ENCODE measurements at places on chromosomes 5 and 9.

GRCh38 chr9:134518004-134518606, 123.5 kb upstream of the COL5A1 start:
- DNase-seq = no peak

GRCh38 chr5:58849921-58850667, 267.2 kb downstream of the RAB3C start:
- DNase-seq = no peak

- DNase-seq = no peak
These were observed 247.1 kb upstream of the PANK3 start for GRCh38 chr5:168826246-168826725.

DNA sequence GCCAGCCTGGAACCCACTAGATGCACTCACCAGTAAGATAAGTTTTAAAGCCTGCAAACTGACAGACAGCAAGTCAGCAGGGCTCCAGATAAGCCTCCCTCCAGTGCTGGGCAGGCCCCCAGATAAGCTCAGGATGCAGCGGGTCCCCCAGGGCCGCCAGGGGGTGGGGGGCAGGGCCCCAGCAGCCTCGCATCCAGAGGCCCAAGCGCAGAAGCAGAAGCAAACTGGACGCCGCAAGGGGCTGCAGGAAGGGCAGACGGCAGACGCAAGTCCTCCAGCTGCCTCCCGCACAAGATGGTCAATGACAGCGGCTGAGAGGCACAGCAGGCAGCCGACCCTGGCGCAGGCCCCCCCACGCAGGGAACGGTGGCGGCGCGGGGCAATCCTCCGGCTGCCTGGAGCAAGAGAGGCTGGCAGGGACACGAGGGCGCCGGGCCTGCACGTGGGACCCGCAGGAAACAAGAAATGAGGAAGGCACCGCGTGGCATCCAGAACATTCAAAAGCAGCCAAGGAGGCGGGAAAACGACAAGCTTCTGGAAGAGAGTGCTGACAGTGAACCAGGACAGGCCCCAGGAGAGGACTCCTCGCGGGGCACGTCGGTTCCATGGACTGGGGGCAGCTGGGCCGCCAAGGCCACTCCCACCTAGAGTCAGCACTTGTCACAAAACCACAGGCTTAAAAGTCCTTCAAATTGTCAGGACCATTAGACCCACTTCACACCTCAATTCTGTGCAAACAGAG, 49.8 kb downstream of the ROR2 start:
- DNase-seq = no peak

- DNase-seq = no peak
These were observed 89.7 kb upstream of the PRLR start for GRCh38 chr5:35320029-35320428.

DNA sequence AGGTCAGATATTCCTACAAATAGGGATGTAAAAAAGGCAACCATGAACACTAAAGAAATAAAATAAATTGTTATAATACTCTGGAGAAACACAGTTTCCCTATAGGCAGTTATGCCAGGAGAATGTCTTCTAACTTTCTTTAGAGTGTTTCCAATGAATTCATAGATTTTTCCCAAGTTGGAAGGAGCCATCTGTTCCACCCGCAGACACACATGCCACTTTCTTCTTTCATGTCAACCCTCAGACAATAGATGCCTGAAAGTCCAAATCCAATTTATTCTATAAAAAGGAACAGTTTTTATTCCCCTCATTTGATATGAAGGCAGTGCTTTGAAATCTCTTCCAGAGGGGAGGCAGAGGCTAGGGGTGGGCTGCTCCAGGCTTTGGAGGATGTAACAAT, 418.1 kb downstream of the ACTL7B start:
- no peak for DNase-seq

GRCh38 chr5:96476654-96477053, 43.6 kb upstream of the PCSK1 start:
- no peak for DNase-seq

GRCh38 chr9:126702151-126703001, 88.6 kb downstream of the LMX1B start:
- no peak for DNase-seq

GRCh38 chr5:150305557-150305956, 2.9 kb upstream of the ARSI start:
- DNase-seq = no peak

DNA sequence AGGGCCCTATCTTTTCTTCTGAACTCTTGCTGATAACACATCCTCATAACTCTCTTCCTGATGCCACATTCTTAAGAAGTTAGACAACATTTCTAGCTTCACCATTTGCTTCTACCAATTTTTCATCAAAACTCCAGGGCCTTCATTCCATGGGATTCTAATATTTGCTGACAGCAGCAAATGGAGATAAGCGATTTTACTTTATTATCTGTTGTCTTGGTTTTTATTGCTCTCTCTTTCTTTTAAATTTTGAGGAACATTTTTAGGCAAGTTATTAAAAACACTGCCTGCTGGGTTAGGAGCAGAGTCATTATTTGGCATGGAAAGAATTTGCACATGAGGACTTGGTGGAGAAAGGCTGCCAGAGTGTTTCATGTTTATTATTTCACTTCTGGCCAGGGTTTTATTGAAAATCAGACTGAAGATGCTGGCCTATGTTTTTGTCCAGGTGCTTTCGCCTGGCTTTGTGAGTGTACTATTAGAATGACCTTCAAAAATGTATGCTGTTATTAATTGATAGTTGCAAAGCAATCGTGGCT, 27.7 kb downstream of the NSG2 start:
- no peak for DNase-seq

GRCh38 chr9:97615439-97616072, 17.6 kb downstream of the TSTD2 start:
- DNase-seq = no peak

GRCh38 chr5:150140830-150141229, 14.8 kb downstream of the PDGFRB start:
- DNase-seq = no peak

- peak; percentile 25 for DNase-seq
These were observed 29.3 kb upstream of the ABL1 start for GRCh38 chr9:130805510-130806326.

DNA sequence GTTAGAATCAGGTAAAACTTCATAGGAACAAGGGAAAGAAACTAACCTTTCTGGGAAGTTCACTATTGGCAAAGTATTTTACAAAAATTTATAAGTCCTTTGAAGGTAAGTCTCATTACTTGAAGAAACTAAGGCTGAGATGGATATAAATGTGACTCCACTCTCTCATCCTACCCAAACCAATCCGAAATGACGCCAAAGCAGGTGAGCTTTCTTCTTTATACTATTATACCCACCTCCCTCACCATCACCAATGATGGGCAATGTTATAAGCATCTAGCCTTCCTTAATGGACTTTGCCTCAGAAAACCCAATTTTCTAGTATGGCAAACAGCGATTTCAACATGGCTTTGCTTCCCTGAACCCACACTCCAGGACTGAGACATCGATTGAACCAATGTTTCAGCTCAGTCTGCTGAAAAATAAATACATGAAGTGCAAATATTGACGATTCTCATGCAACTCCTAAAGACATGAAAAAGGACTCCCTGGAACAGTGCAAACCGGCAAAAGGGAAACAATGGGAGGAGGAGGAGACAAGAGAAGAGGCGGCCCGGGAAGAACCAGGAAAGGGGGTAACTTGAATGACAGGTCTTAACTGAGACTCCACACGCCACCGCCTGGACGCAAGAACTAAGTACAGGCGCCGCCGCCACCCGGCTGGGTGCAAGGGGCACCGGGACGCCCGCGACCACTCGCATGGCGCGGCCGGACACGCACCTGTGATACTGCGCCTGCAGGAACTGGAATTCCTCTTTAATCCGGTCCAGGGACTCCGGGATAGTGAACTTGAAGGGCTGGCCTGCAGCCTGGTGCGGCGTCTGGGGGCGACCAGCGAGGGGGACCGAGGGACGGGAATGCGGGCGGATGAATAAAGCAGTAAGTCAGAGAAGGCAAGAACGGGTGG, 2.5 kb downstream of the TLE1 start:
- peak; percentile 13 for DNase-seq

GRCh38 chr5:53008751-53009150, 19.6 kb downstream of the ITGA2 start:
- DNase-seq = peak; percentile 19

DNA sequence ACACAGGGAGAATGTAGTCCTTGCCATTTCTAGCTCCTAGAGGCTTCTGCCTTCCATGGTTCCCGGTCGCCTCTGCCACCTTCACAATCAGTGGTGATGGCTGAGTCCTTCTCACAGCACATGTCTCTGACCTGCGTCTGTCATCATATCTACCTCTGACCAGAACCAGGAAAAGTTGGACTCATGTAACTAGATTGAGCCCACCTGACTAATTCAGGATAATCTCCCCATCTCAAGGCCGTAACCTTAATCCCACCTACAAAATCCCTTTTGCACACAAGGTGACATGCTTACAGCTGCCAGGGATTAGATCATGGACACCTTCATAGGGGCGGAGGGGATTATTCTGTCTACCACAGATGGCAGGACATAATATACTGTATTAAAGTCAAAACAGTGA, 375.6 kb downstream of the ICE1 start:
- DNase-seq = no peak

DNA sequence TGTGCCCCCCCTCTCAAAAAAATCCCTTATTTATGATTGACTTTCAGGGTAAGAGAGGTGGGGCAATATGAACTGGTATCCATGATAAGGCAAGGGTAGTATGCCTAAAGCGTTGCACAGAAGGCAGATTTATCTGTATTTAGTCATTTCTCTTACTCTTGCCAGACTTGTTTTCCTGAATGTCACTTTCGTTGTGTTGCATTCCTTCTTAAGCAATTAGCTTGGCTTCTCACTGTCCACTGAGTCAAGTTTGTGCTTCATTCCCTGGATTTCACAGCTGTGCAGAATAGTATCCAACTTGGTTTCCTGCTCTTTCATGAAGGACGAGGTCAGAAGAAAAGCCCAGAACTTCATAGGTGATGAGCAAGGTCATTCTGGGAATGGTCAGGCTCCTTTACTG, 301.5 kb upstream of the ACTBL2 start:
- DNase-seq = no peak

GRCh38 chr9:87872079-87872624, 10.5 kb upstream of the SPATA31E1 start:
- DNase-seq = no peak

- no peak for DNase-seq
These were observed 44.3 kb upstream of the BICD2 start for GRCh38 chr9:92808726-92809451.

- no peak for DNase-seq
These were observed 439.2 kb upstream of the SMARCA2 start for GRCh38 chr9:1575939-1576338.

GRCh38 chr5:145913701-145914100, 22.7 kb upstream of the SH3RF2 start:
- no peak for DNase-seq

DNA sequence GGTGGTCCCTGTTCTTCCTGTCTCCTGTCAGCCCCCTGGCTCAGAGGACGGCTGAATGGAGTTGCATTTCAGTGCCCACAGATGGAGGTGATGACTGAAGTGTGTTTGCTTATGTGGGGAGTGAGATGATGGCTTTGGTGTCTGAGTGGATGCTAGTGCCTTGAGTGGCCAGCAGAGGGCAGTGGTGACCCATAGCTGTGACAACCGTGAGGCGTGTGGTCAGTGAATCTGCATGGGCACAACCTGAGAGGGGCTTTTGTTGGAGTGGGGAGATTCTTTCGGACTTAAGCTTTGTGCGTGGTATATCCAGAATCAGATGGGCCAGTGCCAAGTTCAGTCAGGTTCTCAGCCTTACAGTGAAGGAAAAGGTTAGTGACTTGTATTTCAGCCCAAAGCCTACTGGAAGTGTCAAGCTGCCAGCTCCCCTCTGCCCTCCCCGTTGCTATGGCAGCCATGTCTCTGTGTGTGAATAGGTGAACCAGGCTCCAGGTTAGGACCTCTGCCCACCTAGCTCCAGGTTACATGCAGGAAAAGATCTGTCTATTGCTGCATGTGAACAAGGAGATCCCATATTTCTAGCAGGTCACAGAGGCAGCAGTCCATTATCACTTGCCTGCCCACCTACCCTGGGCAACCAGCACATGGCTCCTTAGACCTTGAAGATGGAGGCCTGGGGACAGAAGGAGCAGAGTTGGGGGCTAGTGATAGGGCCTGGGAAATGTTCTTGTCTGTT, 14.7 kb upstream of the CXXC5 start:
- no peak for DNase-seq

- no peak for DNase-seq
These were observed 166.4 kb downstream of the PAM start for GRCh38 chr5:102921341-102922044.

DNA sequence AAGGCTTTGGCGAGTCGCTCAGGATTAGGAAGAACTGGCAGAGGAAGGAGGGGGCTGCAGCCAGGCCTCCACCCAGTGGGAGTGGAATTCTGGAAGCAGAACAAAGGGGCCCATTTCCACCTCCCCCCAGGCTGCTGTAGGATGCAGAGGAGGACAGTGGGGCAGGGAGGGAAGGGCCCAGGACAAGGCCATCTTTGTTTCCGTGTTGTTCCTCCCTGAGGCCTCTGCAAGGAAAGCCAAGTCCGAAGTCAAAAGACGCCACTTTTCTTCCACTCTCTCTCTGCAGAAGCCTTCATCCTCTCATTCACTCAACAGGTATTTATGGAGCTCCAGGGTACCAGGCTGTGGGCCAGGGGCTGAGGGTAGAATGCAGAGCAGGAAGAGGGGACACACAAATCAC, 70.7 kb downstream of the ENTREP1 start:
- DNase-seq = no peak

DNA sequence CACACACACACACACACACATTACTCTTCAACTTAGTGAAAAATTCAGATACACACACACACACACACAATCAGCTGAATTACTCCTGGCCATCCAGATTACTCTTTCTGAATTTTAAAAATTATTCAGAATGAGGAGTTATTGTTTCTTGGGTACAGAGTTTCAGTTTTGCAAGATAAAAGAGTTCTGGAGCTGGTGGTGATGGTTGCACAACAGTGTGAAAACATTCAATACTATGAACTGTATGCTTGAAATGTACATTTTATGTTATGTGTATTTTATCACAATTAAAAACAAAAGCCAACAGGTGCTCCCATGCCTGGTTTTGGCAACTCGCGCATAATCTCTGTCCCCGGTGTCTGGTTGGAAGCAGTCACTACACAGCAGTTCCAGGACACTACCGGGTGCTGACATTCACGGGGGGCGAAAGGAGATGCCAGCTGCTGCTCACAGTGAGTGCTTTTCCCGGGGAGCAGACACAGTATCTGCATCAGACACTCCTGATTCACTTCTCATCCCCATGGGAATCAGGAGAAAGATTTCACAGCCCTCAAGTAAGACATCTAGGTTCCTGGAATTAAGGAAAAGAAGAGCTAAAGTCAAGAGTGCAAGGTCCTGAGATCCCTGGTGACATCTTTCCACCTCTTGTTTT, 55.7 kb downstream of the LHFPL2 start:
- DNase-seq = no peak

DNA sequence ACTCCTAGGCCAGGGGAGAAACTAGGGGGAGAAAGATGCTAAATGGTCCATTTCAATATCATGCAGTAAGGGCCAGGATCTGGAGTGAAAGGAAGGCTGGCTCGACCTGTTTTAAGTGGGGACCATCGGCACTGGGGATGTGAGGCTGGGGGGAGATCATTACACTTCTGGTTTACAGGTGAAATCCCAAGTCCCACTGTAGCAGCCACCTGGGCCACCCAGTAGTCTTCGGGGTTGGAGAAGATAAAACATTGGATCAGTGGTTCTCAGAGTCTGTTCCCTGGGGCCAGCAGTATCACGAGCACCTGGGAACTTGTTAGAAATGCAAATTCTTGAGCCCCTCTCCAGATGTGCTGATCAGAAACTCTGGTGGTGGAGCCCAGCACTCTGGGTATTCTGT, 111.3 kb upstream of the ALDH1B1 start:
- no peak for DNase-seq
